Fibroblast of the aortic adventitia (primary cell): ENCODE measurements at places on chromosomes 4 and X. TPM values are rescaled to one million over a fixed set of nuclear protein-coding genes. Genes with fewer than 3 reads are reported as not detected.
A peak's percentile ranks its signal among the peaks of the same experiment; 100 is the strongest.

DNA sequence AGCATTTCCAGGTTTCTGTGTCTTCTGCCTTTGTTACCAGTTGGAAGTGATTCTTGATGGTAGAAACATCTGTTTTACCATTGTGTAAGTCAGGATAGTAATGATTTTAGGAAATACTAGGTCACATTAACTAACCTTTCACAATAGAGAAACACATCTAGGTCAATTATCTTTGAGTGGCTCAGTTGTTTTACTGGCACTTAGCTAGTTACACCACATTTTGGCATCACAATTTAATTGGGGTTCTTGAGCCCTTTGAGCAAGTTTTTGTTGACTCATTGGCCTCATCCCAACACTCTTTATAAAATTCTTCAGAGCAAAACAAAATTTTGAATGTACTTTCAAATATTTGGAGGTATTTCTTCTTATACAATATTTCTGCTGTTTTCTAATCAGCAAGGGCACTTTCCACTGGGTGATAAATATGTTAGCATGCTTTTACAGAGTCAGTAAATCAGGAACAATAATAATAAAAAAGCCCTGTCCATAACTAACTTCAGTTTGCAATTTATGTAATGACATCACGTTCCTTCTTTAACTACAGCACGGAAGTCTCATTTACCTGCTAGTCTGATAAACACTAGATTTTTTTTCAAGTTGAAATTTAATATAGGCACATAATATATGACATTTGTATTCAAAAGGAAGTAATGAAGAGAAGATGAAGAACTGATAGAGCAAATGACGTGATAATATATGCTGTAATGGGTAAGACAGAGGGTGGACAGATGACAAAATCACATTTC, 64.8 kb upstream of the GK2 start:
- no peak for DNase-seq

DNA sequence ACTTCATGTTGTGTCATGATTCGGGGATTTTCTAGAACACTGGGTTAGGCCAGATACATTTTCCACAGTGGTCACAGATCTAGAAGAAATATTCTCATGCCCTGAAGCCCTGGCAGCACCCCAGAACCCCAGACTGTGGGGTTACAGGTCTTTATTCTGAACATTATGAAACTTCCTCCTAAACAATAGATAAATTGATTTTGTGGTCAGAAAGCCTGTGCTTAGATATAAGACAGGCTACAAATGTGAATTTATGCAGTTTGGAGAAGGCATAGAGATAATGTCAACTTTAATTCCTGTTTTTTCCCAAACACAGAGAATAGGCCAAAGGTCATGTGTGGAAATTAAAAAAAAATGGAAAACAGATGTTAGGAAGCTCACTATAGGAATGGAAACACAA, 492.9 kb downstream of the SPRY1 start:
- peak; percentile 77 for DNase-seq

- no peak for DNase-seq
Measured at GRCh38 chr4:1985780-1986577, 22.8 kb downstream of the NELFA start.

Gene PGAM4
- total RNA-seq = not detected in 2 replicates
